ENCODE measurements at places on chromosomes 4 and X.

DNA sequence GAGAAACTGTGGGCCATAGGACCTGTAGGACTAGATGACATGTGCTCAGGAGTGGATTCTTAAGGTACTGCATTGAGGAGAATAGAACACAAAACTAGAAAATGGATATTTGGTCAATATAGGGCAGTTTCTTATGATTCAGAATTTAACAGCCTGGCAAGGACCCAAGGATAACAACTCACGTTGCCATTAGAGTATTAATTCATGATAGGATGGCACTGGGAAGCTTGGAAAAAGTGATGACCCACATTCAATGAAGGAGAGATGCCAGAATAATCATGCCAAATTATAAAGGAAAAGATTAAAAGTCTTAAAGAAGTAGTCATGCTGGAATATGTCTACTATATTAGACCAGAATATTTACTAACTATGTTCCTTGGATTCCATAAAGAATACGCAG is 594.5 kb downstream of the ANKRD50 start:
- no peak for DNase-seq

DNA sequence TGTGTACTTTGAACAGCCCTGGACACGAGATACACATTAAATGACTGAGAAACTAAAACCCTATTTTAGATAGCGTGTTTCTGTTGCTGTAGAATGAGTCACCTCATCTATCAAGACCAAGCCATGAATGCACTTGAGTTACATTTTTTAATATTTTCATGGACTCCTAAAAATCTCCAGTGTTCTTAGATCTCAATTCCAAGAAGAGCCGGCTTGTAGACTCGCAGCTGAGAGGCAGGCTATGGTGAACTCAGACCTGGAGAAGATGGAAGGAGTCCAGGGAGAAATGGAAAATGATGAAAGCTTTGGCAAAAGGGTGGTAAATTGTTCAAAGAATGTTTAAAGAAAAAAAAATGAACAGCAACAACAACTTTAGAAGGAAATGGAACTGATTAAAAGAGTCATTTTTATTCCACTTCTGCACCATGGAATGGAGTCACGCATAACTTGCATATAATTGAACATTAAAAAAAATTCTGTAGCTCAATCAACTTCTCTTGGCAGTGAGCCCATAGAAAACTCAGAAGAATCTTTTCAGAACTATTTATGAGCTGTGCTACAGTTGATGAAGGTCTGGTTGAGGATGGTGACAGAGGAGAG is 129.8 kb downstream of the MXRA5 start:
- no peak for DNase-seq

DNA sequence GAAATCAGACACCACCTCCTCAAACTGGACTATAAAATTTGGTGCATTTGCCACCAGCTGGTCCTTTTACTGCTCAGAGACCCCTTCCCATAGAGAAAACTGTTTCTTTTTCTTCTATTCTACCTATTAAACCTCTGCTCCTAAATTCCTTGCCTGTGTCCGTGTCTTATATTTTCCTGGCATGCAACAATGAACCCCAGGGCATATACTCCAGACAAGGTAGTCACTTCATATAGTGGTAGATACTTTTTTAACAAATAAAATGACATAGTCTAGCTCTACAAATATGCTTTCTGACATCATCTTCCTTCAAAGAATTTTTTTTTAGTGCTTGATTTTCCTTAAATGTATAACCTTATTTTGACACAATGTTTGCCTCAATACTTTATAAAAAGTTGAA is 1402.9 kb upstream of the PABPC4L start:
- DNase-seq: no peak

DNA sequence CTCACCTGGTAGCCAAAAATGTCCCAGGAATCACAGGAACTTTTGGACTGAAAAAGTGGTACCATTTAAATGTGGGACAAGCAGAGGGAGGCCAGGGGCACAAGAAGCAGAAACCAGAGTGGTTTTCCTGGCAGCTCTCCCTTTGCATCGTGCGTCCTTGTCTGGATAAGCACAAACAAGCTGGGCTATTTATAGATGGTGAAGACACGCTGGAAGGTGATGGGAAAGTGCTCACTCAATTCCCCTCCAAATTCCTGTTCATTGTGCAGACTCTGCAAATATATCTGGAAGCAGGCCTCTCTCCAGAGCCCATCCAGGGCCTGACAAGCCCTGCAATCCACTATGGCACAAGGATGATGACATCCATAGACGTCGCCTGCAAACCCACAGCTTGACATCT is 63.6 kb upstream of the MAP3K15 start:
- DNase-seq: no peak

DNA sequence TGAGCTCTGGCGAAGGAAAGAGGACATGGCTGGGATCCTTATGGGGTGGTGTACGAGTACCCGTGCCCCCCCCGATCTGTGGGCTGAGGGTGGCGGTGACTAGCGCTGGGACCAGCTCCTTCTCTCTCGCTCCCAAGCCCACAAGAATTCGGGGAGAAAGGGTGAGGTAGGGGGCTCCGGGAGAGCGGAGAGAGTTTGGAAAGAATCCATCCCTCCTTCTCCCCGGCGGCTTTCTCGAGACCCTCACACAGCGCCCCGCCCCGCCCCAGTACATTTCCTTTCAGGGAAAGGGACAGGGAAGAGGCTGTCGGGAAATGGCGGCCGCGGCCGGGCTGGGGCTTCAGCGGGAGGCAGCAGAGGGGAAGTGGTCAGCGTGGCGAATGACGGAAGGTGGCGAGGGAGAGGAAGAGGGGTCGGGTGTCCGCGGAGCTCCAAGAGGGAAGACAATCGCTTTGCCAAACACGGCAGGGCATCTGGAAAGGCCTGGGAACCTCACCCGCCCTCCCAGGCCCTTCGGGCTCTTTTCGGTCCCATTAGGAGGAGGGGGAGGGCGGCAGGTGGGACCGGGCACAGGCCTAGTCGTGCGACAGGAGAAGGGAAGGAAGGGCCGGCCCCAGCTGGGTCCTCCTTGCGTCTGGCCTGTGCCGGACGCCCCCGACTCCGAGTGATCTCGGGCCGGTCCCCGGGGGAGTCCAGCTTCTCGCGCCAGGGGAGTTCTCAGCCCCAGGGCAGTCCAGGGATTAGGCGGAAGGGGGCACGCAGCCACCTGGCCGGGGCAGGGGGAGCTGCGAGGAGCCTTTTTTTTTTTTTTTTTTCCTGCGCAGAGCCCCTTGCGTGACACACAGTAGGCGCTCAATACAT is 10.2 kb downstream of the HNRNPH2 start:
- DNase-seq: peak; percentile 66

- no peak for DNase-seq
Observed at GRCh38 chr4:118410138-118410537, 57.3 kb upstream of the PRSS12 start.

DNA sequence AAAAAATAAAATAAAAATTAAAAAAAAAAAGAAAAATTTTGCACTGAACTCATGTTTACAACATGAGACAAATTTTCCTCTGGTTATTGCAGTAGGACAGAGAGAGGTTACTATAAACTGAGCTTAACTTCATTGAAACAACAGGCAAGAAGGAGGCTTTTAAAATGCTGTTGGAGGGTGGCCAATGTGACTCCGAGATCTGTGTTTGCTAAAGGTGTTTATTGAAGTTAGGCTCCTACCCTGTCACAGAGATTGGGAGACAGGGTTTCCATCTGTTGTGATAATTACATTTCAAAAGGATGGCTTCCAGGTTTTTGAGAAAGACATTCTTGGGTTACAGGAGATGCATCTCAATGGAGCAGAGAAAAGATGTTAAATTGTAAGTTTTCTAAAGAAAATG is 370.5 kb upstream of the HS3ST1 start:
- no peak for DNase-seq

GRCh38 chr4:88549815-88550214 is 26.2 kb upstream of the PYURF start:
- DNase-seq: no peak

GRCh38 chr4:37881811-37882210 is 9.1 kb upstream of the TBC1D1 start:
- DNase-seq: peak; percentile 13

- peak; percentile 45 for DNase-seq
Observed at GRCh38 chr4:47837094-47837907, 566 bp downstream of the CORIN start.

- DNase-seq: no peak
Observed at GRCh38 chr4:188408244-188409030, 269.2 kb downstream of the TRIML1 start.

DNA sequence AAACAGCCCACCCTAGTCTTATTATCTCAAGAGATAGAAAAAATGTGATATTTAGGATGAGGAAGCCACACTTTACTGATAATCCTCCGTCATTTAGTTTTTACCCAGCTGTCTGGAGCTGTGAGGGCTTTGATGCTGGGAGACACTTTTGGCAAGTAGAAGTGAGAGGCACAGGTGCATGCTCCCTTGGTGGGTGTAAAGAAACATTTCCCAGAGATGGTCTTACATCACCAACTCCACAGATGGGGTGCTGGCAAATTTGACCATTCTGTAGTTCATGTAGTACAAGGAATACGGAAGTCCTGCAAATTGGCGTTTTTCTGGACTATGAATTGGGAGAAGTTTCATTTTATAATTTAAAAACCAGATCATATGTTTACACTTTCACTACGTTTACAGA is 28.5 kb downstream of the TRIM61 start:
- DNase-seq: no peak

DNA sequence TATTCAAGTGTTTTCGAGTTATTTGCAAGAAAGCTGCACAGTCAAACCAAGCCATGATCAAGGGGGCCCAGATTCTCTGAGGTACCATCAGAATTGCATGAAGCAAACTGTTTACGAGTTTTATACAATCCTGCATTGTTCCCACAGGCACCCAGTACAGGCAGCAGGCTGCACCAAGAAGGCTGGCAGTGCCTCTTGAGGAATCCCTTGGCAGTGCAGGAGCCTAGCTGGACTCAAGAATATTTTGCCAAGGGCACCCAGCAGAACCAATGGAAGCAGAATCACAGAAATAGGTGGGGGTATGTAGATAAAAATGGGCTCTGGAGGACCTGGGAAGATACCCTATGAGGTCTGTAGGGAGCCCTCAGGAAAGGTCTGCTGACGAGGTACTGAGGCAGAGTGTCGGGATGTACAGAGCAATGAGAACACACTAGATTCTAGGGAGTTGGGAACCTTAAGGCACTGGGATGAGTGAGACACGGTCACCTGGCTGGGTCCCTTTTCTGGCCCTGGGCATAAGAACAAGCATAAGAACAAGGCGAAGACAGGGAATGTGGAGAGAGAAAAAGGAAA is 2.5 kb upstream of the PLP1 start:
- DNase-seq: peak; percentile 23

- no peak for DNase-seq
Observed at GRCh38 chr4:115515772-115516171, 402.4 kb upstream of the NDST4 start.

- peak; percentile 1 for DNase-seq
Observed at GRCh38 chrX:18887177-18887824, 96.6 kb downstream of the PHKA2 start.

DNA sequence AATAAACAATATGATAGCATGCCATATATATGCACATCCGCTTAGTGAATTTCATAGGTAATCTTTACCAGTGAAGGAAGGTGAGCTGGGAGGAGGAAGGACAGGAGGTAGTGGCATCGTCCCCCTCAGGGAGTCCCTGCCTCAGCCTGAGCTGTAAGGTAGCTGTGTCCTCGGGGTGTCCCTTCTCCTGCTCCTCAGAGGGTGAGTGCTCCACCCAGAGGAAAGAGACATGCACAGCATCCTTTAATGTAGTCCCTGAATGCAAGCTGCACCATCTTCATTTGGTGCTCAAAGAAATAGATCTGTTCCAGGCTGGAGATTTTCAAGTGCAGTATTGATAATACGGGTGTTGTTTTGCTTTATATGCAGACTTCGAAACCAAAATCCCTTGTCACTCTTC is 330.4 kb upstream of the SFRP2 start:
- no peak for DNase-seq

- no peak for DNase-seq
Observed at GRCh38 chr4:4535590-4535989, 6.3 kb downstream of the STX18 start.

- no peak for DNase-seq
Observed at GRCh38 chr4:157888281-157888680, 284.5 kb downstream of the GASK1B start.

DNA sequence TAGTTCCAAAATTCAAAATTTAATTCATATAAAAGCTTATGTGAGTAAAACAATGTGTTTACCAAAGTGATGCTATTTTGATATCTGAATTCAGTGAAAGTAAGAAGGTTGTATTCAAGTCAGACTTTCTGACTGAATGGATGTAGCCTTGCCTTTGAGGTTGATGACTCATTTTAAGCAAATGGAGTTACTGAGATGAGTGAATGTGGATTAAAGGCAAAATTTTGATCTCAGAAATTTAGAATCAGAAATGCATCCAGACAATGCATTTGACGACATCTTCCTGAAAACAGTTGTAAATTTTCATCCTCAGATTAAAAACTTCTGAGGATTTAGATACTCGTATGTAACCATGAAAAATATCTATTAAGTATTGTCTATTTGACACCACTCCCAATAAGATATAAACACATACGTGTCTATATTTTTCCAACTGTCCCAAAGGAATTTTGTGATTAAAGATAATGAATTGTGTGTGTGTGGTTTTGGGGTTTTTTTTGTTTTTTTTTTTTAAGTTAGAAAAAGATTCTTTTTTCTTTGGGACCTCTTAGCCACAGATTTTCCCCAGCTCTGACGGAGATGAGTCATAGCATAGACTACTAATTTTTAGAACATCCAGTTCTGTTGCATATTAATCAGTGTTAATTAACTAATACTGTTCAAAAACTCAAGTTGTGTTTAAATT is 34.4 kb downstream of the NFKB1 start:
- DNase-seq: no peak

- DNase-seq: no peak
Observed at GRCh38 chrX:53743244-53743643, 56.7 kb upstream of the HUWE1 start.

DNA sequence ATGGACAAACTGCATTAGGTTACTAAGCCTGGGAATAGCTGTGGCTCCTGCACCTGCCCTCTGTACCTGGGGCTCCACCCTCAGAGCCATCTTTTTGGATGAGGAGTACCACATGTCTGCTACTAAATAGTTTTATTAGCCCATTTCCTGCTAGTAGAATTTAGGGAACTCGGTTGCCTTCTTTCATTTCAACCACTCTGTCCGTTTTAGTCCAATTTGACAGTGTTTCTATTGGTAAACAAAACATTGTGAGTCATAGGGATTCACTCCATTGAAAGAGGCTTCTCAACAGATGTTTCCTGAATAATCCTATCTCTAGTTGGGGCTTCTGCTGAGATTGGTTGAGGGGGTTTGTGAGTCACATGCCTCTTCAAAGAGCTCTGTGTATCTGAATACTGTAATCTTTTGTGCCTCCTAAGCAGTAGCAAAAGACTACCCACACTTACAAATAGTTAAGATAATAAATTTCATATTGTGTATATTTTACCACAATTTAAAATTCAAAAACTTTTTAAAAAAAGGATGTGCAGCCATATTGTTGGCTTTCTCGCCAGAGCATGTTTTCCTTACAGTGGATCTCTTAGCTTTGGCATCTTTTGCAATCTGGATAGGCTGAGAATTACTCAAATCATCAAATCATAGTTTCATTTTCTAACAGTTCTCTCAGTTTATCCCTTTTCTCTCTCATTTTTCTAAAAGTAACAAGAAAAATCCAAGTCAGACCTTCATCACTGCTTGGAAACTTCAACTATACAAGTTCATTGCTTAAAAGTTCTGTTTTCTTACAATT is 9.9 kb downstream of the FAM200B start:
- peak; percentile 44 for DNase-seq

GRCh38 chrX:109629310-109629709 is 4.3 kb upstream of the KCNE5 start:
- DNase-seq: no peak

GRCh38 chr4:52203351-52203750 is 152.2 kb downstream of the SPATA18 start:
- no peak for DNase-seq

GRCh38 chr4:113636877-113637276 is 124.7 kb downstream of the CAMK2D start:
- DNase-seq: no peak

Measured in suppressor macrophage (primary cell).